ENCODE measurements at places on chromosomes 12 and 14.

DNA sequence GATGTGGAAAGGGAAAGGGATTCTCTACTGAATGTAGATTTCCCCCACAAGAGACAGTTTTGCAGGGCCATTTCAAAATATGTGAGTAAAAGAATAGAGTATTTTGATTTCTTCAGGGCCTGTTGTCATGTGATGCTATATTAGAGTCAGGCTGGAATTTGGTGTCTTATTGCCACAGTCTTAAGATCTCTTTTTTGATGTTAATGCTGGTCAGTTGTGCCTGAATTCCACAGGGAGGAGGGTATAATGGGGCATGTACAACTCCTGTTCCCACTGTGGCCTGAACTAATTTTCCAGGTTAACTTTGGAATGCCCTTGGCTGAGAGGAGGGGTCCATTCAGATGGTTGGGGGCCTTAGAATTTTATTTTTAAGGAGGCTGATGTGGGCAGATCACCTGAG is 111.0 kb upstream of the MAX start:
- DNase-seq: no peak

DNA sequence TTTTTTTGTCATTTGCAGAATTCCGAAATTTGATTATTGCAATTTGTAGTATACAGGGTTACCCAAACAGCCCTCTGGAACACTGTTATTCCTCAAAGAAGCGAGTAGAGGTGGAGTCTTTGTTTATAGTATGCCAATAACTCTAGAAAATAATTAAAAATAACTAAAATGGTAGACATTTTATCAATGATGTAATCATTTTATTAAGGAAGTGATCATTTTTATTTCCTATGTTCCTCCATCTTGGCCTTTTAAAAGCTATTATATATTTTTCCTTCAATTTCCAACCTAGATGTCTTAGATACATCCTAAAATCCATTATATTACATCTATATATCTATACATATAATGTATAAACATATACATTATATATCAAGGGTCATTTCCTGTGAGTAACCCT is 106.0 kb downstream of the CCDC91 start:
- DNase-seq: no peak

GRCh38 chr12:105338966-105339365 is 8.5 kb downstream of the C12orf75 start:
- DNase-seq: no peak

- DNase-seq: no peak
Measured at GRCh38 chr14:102668291-102668873, 75.9 kb downstream of the RCOR1 start.

DNA sequence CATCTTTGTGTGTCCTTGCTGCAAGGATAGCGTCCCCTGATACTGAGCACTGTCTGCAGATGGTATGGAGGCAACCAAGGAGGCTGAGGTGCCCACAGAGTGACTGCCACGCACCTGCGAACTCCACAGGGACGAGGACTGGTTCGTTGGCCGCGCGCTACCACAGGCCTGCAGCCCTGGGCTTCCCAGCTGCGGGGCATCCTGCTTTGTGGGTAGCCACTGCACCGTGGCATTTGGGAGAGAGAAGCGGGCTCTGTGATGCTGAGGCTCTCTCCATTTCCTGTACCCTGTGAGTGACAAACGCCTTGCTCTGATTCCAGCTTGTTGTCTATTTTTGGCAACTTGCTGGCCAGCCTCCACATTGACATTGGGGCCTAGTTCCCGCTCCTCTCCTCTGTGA is 76.3 kb downstream of the SLC15A4 start:
- no peak for DNase-seq

DNA sequence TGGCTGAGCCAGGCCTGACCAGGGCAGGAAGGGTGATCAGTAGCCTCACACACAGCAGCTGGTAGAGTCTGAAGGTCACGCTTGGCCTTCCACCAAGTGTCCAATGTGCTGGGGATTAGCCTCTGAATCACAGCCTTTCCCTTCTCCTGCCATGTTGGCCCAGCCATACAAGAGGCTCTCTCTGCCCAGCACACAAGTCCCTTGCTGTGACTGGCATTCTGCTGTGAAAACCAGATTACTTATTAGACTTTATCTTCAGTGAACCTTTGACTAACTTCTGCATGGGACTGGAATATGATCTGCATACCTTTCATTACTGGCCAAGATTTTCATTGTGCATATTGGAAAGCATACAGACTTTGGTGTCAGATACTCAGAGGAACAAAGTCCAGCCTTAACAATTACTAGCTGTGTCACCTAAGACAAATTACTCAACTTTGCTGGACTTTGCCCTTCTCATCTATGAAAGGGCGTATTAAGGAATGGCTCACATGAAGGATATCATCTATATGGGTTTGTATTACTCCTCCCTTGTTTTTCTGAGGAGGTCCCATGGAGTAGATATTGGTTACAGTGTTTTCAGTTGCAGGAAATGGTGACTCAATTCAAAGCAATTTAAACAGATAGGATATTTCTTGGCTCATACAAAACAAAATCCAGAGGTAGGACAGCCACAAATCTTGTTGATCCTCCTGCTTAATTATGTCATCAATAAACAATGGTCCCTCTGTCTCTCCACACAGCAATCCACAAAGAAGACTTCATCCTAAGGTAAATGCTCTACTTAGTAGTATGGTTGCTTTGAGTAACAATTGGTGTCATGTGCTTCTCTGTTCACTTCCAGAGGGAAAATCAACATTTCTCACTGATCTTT is 99.6 kb downstream of the DYRK2 start:
- no peak for DNase-seq

DNA sequence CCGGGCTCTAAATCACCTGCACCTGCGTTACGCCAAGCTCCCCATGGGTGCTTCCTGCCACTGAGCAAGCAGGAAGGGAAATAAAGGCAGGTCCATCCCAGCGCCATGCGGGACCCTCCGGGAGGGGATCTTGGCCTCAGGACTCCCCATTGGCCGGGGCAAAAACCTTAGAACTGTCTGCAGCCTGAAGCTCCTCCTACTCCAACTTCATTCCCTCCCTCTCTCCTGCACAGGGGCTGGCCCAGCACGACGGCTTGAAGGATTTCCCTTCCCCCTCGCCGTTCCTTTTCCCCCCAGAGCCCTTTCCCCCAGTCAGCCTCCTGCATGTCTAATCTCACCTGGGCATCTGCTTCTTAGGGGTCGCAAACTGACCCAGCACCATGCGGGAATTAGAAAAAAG is 137.2 kb upstream of the NCOR2 start:
- DNase-seq: no peak

DNA sequence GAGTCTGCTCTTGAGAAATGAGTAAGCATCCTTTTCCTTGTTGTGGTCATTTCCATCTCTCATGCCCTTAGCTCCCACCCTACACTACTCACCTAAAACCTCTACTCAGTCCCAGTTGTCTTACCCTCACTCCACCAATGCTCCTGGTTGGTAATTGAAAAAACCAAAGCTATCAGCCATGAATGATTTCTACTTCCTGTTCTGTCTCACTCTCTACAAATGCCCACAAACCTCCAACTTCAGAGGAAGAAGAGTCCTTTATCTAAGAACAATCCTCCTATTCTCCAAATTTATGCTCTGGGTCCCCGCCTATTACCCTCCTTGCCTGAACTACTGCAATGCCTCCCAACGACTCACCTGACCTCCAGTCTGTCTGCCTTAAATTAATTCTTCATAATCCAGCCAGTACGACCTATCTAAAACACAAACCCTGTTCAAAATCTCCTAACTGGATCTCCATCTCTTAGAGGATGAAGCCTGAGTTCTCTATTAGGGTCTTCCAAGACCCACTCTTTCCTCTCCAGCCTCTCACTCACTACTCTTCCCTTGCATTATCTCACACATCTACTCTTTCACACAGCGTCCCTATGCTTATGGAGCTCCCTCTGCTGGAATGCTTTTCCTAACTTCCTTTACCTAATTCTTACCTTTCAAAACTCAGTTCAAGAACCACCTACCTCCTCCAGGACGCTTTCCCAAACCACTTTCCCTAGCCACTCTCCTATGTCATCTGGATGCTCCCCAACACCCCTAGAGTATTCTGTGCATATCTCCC is 2.2 kb downstream of the DHRS1 start:
- no peak for DNase-seq

GRCh38 chr12:19110221-19110940 is 19.2 kb upstream of the PLEKHA5 start:
- no peak for DNase-seq

- DNase-seq: no peak
Measured at GRCh38 chr12:57511161-57511560, 9.2 kb downstream of the DDIT3 start.

DNA sequence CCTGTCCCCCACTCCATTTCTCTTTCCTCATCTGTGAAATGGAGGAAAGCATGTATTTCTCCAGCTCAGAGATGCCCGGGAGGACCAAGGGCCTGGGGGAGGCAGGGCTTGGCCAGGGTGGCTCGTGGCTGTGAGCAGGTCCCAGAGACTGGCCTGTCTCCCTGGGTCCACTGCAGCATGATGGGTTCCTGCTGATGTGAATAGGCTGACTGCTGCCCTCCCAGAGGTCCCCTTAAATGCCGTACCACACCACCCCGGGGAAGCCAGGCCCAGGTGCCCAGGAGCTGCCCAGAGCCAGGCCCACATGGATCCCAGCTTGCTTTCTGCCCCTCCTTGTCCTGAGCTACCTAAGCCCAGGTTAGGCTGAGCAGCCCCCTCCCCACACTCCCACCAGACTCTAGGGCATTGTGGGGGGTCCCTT is 158.2 kb upstream of the C14orf180 start:
- DNase-seq: no peak

DNA sequence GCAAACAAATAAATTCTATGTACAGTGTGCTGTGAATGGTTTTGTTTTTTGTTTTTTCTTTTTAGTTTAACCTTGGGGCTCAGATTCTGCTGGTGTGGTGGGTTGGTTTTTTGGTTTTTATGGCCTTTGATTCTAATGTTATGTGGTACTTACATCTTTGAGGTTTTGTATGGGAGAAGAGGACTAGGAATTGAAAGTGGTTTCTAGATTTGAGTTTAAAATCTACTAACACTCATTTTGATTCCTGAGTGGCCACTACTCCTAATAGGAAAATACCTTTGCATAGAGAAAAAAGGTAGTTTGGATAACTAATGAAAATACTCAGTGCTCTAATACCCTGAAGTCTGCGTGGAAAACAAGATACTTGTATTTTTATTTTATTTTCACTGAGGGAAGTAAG is 137.7 kb downstream of the MON2 start:
- DNase-seq: no peak

- DNase-seq: no peak
Measured at GRCh38 chr14:104882325-104882973, 17.4 kb downstream of the CEP170B start.

DNA sequence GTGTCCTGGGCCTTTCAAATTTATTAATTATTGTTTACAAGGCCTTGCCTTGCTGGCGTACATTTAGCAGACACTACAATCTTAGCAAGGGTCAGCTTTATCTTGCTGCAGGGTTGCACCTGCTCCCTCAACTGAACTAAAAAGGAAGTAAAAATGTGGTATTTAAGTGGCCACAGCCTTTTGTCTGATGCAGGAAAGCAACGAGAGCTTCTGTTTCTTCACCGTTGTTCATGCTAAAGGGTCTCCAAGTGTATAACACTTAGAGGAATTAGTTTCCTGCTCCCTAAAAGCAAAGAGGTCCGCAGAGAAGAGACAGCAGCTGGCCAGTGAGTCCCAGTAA is 62.8 kb upstream of the EGLN3 start:
- DNase-seq: no peak

- no peak for DNase-seq
Measured at GRCh38 chr14:71001742-71002141, 94.5 kb downstream of the PCNX1 start.

DNA sequence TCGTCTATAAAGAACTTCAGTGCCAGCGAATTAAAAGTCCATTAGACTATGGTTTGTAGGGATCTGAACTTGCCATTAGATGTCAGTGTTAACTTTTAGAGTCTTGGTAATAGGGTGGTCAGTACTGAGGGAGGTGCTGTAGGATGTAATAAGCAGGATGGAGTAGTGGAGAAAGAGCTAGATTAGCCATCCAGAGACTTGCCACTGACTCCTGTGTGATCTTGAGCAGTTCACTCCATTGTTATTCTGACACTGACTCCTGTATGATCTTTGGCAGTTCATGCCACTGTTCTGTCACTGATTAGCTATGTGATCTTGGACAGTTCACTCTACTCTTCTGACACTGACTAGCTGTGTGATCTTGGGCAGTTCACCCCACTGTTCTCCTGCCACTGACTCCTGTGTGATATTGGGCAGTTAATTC is 133.6 kb downstream of the TTLL5 start:
- no peak for DNase-seq

DNA sequence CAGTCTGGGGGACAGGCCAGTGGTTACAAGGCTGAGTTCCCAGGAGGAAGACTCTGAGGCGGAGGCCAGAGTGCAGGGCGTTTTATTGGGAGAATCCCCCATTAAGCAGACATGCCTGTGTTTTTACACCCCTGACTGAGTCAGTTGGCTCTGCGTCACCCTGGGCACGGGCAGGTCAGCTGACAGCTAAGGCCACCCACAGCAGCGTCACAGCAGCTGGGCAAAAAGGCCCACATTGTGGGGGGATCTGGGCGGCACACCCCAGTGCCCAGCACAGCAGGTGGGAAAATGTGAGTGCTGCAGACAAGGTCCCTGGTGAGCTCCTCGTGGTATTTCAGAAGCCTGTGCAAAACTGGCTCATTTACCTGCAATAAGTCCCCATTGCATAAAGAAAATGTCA is 184.7 kb downstream of the AACS start:
- no peak for DNase-seq

GRCh38 chr14:58501214-58501816 is 73.8 kb downstream of the KIAA0586 start:
- DNase-seq: no peak

GRCh38 chr12:71315328-71315985 is 124.1 kb upstream of the LGR5 start:
- no peak for DNase-seq

DNA sequence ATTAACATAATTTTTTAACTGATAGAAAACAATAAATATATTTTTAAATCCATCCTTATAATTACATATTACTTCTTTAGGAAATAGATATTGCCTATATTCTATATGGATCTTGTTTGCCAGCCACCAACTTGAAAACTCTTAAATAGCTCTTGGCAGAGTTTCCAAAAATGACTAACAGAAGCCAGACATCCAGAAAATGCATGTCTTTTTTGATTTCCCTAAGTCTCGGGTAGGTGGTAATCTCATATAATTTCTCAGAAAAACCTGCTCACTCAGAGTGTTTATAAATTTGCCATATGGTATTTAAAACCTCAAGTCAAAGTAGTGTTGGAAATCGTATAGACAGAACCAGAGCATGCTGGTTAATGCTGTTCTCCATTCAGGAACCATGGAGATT is 360.4 kb upstream of the FOXG1 start:
- DNase-seq: no peak

GRCh38 chr14:54577977-54578376 is 11.0 kb downstream of the SAMD4A start:
- DNase-seq: no peak

GRCh38 chr14:104523546-104523935 is 56.0 kb upstream of the C14orf180 start:
- DNase-seq: no peak

GRCh38 chr12:50772877-50773276 is 9.0 kb downstream of the ATF1 start:
- no peak for DNase-seq

DNA sequence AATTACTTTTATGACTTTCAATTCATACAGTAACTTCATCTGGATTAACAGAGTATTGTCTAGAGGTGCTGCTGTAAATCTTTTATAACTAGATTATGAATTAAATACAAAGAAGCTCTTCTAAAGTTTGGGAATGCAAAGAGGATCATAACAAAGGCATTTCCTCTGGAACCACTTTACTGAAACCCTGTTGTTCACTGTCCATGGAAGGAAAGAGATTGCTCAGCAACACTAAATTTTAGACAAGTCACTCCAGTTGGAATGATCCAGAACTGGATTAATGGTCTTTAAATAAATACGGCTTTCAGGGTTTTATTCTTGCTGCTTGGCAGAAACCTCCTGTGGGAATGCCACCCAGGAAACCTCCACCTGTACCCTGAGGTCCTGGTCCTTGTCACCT is 250.6 kb downstream of the KSR2 start:
- DNase-seq: no peak

Data from effector CD8-positive, alpha-beta T cell (primary cell).